Panc1 (cell line): ENCODE measurements at places on chromosomes 7 and 10. TPM values are rescaled to one million over a fixed set of nuclear protein-coding genes. Genes with fewer than 3 reads are reported as not detected.

MEPCE gene
- 72.1 TPM for total RNA-seq

OR2A42 gene
- not detected for total RNA-seq

MCU gene
- 31.6 TPM for total RNA-seq

OR2F1 gene
- total RNA-seq, result not detected

TAS2R4 gene
- total RNA-seq, result 0.57 TPM

SNX10 gene
- total RNA-seq, result 21.8 TPM

TSPAN12 gene
- total RNA-seq, result 1.4 TPM

CALCR gene
- 0.10 TPM for total RNA-seq

DNMBP gene
- 39.3 TPM for total RNA-seq

MYL10 gene
- total RNA-seq, result not detected

FAM237B gene
- not detected for total RNA-seq

GRCh38 chr10:69438536-69439349 lies 12.5 kb upstream of the TSPAN15 start:
- DNase-seq, result no peak
- H3K27ac ChIP-seq, result peak overlapping the region; percentile 94
- peaks cover 34% of the 10 kb centered on the region for H3K4me1 ChIP-seq

DNA sequence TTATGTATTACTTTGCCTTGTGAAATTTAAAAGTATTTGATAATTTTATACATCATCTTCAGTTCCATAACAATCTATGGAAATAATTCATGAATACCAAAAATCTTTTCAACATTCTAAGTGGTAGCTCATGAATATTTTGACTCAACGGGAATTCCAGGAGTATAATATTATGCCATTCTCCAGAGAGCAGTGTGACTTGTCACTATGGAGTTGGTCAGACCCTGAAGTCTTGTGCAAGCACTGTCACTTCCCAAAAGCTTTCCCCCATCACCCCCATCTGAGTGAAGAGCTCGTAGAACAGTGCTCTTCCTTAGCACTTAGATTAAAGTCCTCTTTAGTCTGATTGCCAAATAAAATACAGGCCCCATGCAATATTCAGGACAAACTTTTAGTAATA lies 29.4 kb upstream of the CCNJ start:
- DNase-seq, result no peak
- H3K4me1 ChIP-seq, result no peaks in the 10 kb centered on the region
- H3K27me3 ChIP-seq, result peaks cover 15% of the 10 kb centered on the region
- H3K27ac ChIP-seq, result no peak overlapping the region

GRCh38 chr7:140989068-140989467 lies 25.7 kb downstream of the MRPS33 start:
- no peaks in the 10 kb centered on the region for H3K4me1 ChIP-seq
- H3K4me3 ChIP-seq, result no peak overlapping the region
- H3K27ac ChIP-seq, result no peak overlapping the region
- no peak for DNase-seq
- no peaks in the 10 kb centered on the region for H3K27me3 ChIP-seq

GRCh38 chr10:72223743-72224101 lies 7.6 kb upstream of the ASCC1 start:
- H3K27ac ChIP-seq, result peak overlapping the region; percentile 84
- H3K4me1 ChIP-seq, result peaks cover 22% of the 10 kb centered on the region
- peaks cover 5% of the 10 kb centered on the region; the same call in 1 of the 2 replicates for H3K36me3 ChIP-seq
- DNase-seq, result no peak
- H3K27me3 ChIP-seq, result no peaks in the 10 kb centered on the region

DNA sequence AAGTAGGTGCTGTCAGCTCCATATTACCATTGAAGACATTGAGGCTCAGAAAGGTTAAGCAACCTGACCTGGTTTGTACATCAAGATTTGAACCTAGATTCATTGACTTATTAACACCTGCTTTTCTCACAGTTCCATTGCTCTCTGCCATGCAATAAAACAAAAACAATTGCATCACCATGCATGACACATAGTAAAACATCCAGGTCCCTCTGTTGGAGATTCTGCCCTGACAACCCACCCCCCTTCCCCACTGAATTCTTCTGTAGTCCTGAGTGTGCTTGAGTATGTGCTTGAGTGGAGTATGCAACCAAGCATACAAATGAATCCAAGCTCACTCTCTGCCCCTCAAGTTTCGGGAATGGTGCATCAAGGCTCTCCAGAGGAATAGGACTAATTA lies 6.0 kb upstream of the LMBR1 start:
- H3K27ac ChIP-seq, result no peak overlapping the region
- no peaks in the 10 kb centered on the region for H3K27me3 ChIP-seq
- H3K4me3 ChIP-seq, result no peak overlapping the region
- no peaks in the 10 kb centered on the region for H3K36me3 ChIP-seq

DNA sequence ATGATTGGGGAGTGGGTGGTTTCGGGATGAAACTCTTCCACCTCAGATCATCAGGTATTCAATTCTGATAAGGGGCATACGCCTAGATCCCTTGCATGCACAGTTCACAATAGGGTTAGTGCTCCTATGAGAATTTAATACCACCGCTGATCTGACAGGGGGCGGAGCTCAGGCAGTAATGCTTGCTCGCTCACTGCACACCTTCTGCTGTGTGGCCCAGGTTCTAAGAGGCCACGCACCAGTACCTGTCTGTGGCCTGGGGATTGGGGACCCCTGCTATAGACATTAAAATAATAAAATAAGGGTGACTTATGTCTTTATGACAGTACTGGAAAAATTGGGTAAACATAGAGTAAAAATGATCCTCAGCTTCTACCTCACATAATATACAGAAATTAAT lies 66.1 kb downstream of the SAMD9 start:
- DNase-seq, result no peak
- H3K27me3 ChIP-seq, result no peaks in the 10 kb centered on the region
- peak overlapping the region; percentile 41; the same call in 1 of the 2 replicates for H3K27ac ChIP-seq

- H3K27me3 ChIP-seq, result no peaks in the 10 kb centered on the region
- DNase-seq, result no peak
- H3K4me1 ChIP-seq, result no peaks in the 10 kb centered on the region
- no peaks in the 10 kb centered on the region for H3K36me3 ChIP-seq
Observed at GRCh38 chr10:6958711-6959110, 378.6 kb upstream of the PRKCQ start.

DNA sequence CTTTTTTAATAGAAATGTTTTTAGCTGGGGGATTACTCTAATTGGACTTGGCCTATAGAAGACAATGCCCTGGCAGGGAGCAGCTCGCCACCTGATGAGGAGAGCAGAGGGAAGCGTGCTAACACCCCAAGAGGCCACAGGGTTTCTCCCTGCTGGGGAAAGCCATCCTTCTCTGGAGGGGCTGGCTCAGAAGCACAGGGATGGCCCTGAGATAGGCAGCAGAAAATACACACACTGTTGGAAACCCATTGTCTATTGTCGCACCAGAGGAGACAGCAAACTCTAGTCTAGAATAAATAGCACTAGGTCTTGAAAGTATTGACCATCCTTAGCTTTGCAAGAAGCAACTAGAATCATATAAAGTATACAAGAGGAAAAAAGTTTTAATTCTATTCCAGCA lies 5.4 kb downstream of the COBL start:
- peaks cover 15% of the 10 kb centered on the region for H3K27me3 ChIP-seq
- H3K27ac ChIP-seq, result no peak overlapping the region
- DNase-seq, result no peak

DNA sequence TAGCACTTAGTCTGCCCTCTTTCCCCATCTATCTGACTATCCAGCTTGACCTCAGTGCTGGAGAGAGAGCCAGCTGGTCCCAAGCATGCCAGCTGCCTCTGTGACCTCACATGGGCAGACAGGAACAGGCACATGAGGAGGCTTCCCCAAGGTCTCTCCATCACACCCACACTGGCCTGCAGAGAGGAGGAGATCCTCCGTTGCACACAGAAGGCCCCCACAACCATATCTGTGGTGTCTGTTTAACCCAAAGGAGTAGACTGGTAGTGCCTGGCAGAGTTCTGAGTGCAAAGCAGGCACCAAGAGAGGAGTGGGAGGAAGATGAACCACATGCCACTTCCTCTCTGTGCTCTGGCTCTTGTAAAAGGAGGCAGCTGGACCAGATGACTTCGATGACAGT lies 4.8 kb upstream of the ANK3 start:
- H3K4me1 ChIP-seq, result no peaks in the 10 kb centered on the region
- no peak overlapping the region for H3K27ac ChIP-seq
- no peaks in the 10 kb centered on the region for H3K36me3 ChIP-seq
- no peaks in the 10 kb centered on the region for H3K27me3 ChIP-seq

GRCh38 chr10:50033481-50033880 lies 34.3 kb upstream of the WASHC2A start:
- no peak overlapping the region for H3K4me3 ChIP-seq
- no peak for DNase-seq
- H3K36me3 ChIP-seq, result no peaks in the 10 kb centered on the region

GRCh38 chr7:69464035-69464434 lies 134.2 kb upstream of the AUTS2 start:
- no peak overlapping the region for H3K4me3 ChIP-seq
- DNase-seq, result no peak
- H3K27me3 ChIP-seq, result no peaks in the 10 kb centered on the region
- no peaks in the 10 kb centered on the region for H3K4me1 ChIP-seq

DNA sequence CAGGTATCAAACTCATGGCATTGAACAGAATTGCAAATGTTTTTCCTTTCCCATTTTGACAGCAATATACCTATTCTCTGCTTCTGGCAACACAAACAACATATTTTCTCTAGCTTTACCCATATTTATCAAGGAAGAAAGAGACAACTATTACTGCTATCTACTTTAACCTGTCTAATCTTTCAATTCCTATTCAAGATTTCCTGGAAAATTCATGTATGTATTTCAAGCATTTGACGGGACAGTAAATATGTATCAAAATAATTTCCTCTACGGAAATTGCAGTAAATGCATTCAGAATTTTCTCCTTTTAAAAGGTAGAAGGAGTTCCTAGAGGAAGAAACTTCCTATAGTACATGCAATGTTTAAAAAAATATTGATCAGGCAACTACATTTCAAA lies 179.3 kb upstream of the LRRN3 start:
- no peak overlapping the region for H3K27ac ChIP-seq
- DNase-seq, result no peak
- no peaks in the 10 kb centered on the region for H3K27me3 ChIP-seq
- no peaks in the 10 kb centered on the region for H3K36me3 ChIP-seq

GRCh38 chr10:118732245-118733165 lies 22.3 kb downstream of the CACUL1 start:
- H3K27me3 ChIP-seq, result no peaks in the 10 kb centered on the region
- H3K4me3 ChIP-seq, result no peak overlapping the region
- no peaks in the 10 kb centered on the region for H3K36me3 ChIP-seq

GRCh38 chr10:78864761-78865537 lies 203.8 kb upstream of the ZMIZ1 start:
- DNase-seq, result no peak
- no peaks in the 10 kb centered on the region for H3K36me3 ChIP-seq
- no peaks in the 10 kb centered on the region for H3K4me1 ChIP-seq
- no peak overlapping the region for H3K27ac ChIP-seq
- no peaks in the 10 kb centered on the region for H3K27me3 ChIP-seq

GRCh38 chr10:124267911-124268549 lies 150.7 kb downstream of the OAT start:
- H3K4me1 ChIP-seq, result no peaks in the 10 kb centered on the region
- no peak overlapping the region for H3K4me3 ChIP-seq
- H3K27me3 ChIP-seq, result no peaks in the 10 kb centered on the region
- no peak for DNase-seq
- H3K36me3 ChIP-seq, result no peaks in the 10 kb centered on the region

DNA sequence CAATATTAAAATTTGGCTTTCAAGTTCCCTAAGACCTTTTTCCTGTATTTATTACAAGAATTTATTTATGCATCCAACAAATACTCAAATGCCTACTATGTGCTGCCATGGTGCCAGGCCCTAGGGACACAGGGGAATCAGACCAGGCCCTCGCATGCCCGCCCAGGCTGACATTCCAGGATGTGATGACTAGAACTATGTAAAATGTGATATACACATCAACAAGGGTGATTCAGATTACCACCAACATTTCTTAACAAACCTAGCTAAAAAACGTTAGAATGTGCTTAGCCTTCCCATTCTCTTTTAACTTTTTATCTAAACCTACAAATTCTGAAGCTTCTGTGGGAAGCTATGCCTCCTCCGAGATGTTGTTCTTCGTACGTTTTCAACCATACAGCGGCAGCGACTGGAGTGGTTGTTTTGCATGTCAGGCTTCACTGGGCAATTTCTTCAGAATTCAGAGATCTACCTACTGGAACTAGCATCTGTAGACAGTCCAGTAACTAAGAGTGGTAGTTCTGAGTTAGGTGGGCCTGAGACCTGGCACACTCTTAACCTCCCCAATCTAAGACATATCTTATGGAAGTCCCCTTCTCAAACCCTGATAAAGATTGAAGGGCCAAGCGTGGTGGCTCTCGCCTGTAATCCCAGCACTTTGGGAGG lies 22.1 kb downstream of the GNA12 start:
- H3K27me3 ChIP-seq, result no peaks in the 10 kb centered on the region
- H3K4me1 ChIP-seq, result peaks cover 85% of the 10 kb centered on the region
- no peak overlapping the region for H3K4me3 ChIP-seq
- H3K27ac ChIP-seq, result peak overlapping the region; percentile 84
- no peak for DNase-seq

GRCh38 chr10:88116971-88117626 lies 253.7 kb downstream of the PTEN start:
- H3K36me3 ChIP-seq, result no peaks in the 10 kb centered on the region
- DNase-seq, result no peak
- H3K4me3 ChIP-seq, result no peak overlapping the region
- H3K4me1 ChIP-seq, result no peaks in the 10 kb centered on the region
- H3K27ac ChIP-seq, result no peak overlapping the region

DNA sequence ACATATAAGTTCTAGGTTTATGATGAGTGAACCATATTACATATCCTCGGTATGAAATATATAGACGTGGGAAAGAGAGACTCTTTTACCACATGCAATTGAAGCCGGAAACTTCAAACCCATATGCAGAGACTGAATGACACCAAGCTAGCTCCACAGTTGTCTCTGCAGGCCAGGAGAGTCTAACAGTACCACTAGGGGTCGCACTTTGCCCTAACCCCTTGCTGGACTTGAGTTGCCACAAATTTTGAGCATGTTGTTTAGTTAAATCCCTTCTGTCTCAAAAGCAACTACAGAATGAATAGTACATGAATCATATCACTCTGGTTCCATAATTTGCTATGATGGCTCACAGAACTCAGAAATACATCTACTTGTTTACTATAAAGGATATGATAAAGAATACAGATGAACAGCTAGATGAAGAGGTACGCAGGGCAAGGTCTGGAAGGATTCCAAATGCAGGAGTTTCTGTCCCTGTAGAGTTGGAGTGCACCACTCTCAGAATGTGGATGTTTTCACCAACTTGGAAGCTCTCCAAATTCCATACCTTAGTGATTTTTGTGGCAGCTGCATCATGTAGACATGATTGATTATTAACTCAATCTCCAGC lies 112.4 kb upstream of the YAE1 start:
- no peak overlapping the region for H3K4me3 ChIP-seq
- no peak overlapping the region for H3K27ac ChIP-seq
- DNase-seq, result peak; percentile 27
- peaks cover 2% of the 10 kb centered on the region; the same call in 1 of the 2 replicates for H3K27me3 ChIP-seq

DNA sequence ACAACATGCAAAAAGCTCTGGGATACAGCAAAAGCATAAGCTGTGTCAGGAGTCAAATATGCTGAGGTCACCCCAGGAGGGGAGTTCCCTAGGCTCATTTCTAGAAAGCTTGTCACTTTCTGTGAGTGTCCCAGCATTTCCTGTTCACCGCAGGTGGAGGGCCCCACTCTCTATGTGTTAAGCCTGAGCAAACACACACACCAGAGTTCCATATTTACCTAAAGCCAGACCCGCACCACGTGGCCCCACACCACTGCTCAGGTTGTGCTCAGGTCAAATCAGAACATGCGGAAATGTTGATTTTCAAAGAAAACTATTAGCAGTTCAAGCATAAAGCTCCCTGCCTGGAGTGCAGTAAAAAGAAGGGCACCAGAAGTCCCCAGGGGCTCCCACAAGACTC lies 259.6 kb upstream of the PPP2R2D start:
- no peak overlapping the region for H3K4me3 ChIP-seq
- H3K36me3 ChIP-seq, result no peaks in the 10 kb centered on the region
- DNase-seq, result no peak
- no peaks in the 10 kb centered on the region for H3K27me3 ChIP-seq
- H3K4me1 ChIP-seq, result no peaks in the 10 kb centered on the region
